Activated CD4-positive, alpha-beta memory T cell treated with anti-CD3 and anti-CD28 coated beads, Interleukin-2, amount 10 ng/mL, durations not matched to agents 7 days and 5 days (primary cell): ENCODE measurements at places on chromosomes 12 and 14.

DNA sequence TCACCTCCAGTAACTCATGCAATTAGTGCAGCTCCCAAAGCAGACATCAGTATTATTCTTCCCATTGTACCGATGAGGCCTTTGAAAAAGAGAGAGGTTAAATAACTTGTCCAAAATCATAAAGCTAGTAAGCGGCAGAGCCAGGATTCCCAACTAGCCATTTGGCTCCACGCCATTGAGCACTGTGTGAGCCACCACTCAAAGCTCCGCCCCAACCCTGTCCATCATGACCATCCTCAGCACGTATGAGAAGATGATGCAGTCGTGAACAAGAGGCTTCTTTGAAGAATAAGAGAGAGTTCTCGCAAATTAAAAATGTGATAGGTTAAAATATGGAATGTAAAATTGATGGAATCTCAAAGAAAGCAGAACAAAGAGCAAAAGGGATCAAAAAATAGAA, 14.6 kb downstream of the CLMN start:
- no peaks in the 10 kb centered on the region for H3K36me3 ChIP-seq
- H3K4me3 ChIP-seq: no peak overlapping the region
- DNase-seq: no peak
- H3K27me3 ChIP-seq: peaks cover 19% of the 10 kb centered on the region

DNA sequence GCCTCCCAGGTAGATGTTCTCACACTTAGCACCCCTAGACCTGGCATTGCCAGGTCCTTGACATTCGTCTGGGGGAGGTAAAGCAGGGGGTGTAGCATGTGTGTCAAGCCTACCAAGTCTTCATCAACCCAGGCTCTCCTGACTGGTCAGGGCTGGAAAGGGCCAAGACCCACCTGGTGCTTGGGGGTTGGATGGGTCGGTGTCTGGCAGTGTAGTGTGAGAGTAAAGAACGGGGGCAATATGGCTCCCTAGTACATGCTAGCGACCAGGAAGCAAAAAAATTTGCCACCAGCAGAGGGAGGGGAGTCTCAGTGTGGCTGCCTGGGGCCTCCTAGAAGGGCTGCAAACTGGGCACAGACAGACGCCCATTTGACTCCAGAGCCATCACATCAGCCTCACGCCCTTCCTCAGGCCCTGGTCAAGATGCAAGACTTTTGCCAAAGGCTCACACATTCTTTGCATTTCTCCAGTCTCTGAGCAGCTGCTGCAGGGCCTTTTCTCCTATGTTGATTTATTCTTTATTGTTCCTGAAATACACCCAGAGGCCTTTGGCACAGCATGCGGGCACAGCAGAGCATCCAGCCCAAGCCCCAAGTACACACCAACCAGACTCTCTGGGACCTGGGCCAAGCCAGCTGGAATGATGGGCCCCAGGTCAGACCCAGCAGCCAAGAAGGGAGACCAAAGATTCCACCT, 38.3 kb upstream of the PNMA1 start:
- peaks cover 99% of the 10 kb centered on the region for H3K4me1 ChIP-seq
- no peaks in the 10 kb centered on the region for H3K27me3 ChIP-seq
- peak overlapping the region; percentile 82 for H3K27ac ChIP-seq
- H3K4me3 ChIP-seq: peak overlapping the region; percentile 22
- DNase-seq: peak; percentile 41

DNA sequence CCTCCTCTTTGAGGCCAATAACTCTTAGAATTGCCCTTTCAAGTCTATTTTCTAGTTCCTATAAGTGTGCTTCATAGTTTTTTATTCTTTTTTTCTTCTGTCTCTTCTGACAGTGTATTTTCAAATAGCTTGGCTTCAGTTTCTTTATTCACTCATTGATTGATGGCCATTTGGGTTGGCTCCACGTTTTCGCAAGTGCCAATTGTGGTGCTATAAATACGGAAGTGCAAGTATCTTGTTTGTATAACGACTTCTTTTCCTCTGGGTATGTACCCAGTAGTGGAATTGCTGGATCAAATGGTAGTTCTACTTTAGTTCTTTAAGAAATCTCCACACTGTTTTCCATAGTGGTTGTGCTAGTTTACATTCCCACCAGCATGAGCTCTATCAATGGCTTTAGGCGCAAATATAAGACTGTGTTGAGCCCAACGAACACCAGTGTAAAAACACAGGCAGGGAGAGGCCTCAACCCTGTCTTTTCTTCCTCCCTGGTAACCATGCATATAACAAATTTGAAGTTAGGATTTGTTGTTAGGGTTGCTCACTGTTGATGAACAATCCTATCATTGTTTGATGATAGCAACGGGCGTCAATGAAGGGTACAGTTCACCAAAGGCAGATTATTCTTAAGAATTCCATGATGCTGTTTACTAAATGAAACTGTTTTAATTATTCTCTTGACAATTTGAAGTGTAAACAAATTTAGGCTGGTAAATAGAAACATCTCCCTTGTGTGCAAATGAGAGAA, 13.3 kb upstream of the LMNTD1 start:
- no peaks in the 10 kb centered on the region for H3K27me3 ChIP-seq
- H3K4me3 ChIP-seq: no peak overlapping the region
- H3K4me1 ChIP-seq: no peaks in the 10 kb centered on the region
- no peaks in the 10 kb centered on the region for H3K36me3 ChIP-seq

DNA sequence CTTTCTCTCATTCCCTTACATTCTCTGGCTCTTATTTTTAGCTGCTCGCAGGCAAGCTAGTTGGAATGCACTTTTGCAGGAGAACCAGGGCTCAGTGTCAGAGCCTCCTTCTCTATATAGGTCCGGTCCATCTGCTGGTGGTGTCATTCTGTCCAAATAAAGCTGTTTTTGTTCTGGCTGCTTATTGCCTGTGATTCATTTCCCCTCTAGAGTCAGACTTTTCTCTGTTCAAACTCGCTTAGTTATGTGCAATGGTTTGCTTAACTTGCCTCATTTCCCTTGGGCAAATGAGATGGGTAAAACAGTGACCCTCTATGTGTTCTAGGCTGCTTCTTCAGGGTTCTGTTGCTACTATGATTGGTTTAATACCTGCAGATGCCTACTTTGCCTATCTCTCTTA, 2.9 kb downstream of the SMARCD1 start:
- no peak for DNase-seq
- no peaks in the 10 kb centered on the region for H3K27me3 ChIP-seq
- peaks cover 41% of the 10 kb centered on the region for H3K4me1 ChIP-seq
- no peak overlapping the region for H3K4me3 ChIP-seq
- H3K27ac ChIP-seq: peak overlapping the region; percentile 49

DNA sequence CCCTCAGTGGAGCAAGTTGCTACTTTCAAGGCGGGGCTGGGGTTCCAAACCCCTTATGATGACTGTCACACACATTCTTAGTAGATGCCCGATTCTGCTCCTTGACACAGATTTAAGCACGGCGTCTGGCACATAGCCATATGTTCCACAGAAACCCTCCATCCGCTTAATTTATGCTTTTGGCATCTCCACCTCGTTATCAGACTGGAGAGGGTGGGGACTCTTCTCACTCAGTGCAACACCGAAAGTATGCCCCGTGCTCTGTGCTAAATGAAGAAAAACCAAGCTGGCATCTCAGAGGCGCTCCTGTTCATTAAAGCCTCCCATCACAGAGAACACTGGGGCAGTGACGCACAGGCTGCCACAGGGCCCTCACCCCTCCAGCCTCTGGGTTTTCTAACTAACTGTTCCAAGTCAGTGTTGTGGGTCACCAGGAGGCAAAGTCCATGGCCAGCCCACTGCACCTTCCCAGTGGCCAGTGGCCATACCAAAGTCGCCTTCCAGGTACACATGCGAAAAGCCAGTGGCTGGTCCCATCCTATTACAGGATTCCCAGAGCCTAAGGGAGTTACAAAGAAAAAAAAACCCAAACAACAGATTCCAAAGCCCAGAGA, 27.3 kb downstream of the CCDC88C start:
- no peaks in the 10 kb centered on the region for H3K27me3 ChIP-seq
- peak overlapping the region; percentile 52 for H3K27ac ChIP-seq
- no peak for DNase-seq
- H3K4me1 ChIP-seq: peaks cover 85% of the 10 kb centered on the region

DNA sequence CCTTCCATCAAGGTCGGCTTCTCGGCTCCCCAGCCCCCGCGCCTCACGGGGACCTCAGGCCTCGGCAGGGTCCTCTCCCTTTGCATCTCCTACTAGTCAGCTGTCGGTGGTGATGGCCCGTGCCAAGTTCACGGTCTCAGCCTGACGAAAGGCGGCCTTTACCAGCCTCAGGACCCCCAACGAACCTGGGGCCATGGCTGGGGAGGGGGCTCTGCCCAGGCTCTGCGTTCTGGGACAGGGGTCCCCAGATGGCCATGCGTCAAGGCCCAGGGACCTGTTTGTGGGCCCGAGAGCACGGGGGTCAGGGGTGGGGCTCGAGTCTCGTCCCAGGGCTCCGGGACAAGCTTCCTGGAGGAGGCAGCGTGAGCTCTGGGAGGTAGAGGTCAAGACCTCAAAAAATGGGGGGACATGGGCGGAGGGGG, 32.8 kb upstream of the DEGS2 start:
- peak overlapping the region; percentile 73 for H3K27ac ChIP-seq
- peaks cover 16% of the 10 kb centered on the region for H3K4me1 ChIP-seq
- DNase-seq: peak; percentile 19
- H3K36me3 ChIP-seq: no peaks in the 10 kb centered on the region

- peaks cover 18% of the 10 kb centered on the region for H3K27me3 ChIP-seq
- peaks cover 55% of the 10 kb centered on the region for H3K4me1 ChIP-seq
- H3K27ac ChIP-seq: no peak overlapping the region
- no peak for DNase-seq
- no peaks in the 10 kb centered on the region for H3K36me3 ChIP-seq
- no peak overlapping the region for H3K4me3 ChIP-seq
Observed at GRCh38 chr12:108302403-108303311, 36.5 kb downstream of the CMKLR1 start.

- no peak overlapping the region for H3K27ac ChIP-seq
Observed at GRCh38 chr12:123807670-123808069, 45.6 kb downstream of the DNAH10 start.

DNA sequence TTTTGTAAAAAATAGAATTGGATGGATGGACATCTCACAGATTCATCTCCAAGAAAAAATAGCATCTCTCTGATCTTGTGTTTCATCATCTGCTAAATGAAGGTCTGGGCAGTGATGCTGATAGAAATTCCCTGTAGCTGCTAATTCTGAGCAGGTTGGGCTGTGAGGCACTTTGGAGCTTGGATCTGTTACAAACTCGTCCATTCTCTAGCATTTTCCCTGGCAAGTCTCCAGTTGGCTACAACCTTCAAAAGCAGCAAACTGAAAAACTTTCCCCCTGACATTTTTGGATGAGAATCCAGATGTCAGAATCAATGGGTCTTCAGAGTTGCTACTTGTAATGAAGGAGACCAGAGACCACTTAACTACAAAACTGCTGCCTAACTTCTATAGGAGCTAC, 72.7 kb downstream of the TPH2 start:
- H3K27me3 ChIP-seq: peaks cover 2% of the 10 kb centered on the region
- H3K4me3 ChIP-seq: no peak overlapping the region
- no peaks in the 10 kb centered on the region for H3K4me1 ChIP-seq
- no peak for DNase-seq
- no peaks in the 10 kb centered on the region for H3K36me3 ChIP-seq
- no peak overlapping the region for H3K27ac ChIP-seq

GRCh38 chr14:51852541-51852940, 7.9 kb upstream of the GNG2 start:
- no peak for DNase-seq
- no peak overlapping the region for H3K4me3 ChIP-seq
- no peaks in the 10 kb centered on the region for H3K27me3 ChIP-seq
- H3K36me3 ChIP-seq: peaks cover 54% of the 10 kb centered on the region
- H3K27ac ChIP-seq: no peak overlapping the region

DNA sequence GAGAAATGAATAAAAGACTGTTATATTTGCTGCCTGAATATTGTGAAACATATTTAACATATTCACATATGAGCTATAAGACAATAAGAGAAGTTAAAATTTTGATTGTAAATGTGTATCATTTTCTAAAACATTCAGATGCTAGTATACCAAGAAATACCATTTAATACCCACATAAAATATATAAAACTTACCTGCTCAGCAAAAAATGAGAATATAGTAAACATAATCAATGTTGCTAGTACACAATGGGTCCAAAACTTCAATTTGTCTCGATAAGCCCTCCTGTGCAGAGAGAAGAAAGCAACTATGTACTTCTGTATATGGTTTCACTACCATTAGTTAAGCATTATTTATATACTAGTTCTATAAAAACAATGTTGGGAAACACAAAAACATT, 9.6 kb upstream of the SYCP3 start:
- no peak overlapping the region for H3K4me3 ChIP-seq
- no peak for DNase-seq
- H3K4me1 ChIP-seq: peaks cover 6% of the 10 kb centered on the region
- no peaks in the 10 kb centered on the region for H3K27me3 ChIP-seq
- no peak overlapping the region for H3K27ac ChIP-seq

DNA sequence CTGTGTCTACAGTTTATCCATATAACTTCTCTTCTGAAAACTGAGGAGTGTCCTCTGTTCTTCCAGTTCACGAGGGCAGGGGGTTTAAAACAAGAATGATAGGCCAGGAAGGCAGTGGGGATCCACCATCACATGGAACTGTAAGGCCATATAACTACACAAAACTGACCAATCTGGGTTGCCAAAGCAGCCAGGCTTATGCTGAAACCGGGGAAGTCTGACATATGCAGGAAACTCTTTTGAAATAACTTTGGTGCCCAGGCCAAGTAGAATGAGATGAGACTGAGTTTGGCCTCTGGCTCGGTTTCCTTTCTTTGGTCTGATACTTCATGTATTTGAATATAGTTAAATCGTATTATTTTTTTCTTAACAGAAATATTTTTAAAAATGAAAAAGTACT, 18.0 kb upstream of the ATF1 start:
- no peak for DNase-seq
- H3K4me3 ChIP-seq: no peak overlapping the region
- H3K27me3 ChIP-seq: no peaks in the 10 kb centered on the region
- no peak overlapping the region for H3K27ac ChIP-seq

GRCh38 chr12:52436000-52436827, 2.0 kb upstream of the KRT75 start:
- no peak overlapping the region for H3K27ac ChIP-seq
- H3K4me1 ChIP-seq: no peaks in the 10 kb centered on the region
- H3K36me3 ChIP-seq: no peaks in the 10 kb centered on the region
- no peak for DNase-seq
- no peak overlapping the region for H3K4me3 ChIP-seq

DNA sequence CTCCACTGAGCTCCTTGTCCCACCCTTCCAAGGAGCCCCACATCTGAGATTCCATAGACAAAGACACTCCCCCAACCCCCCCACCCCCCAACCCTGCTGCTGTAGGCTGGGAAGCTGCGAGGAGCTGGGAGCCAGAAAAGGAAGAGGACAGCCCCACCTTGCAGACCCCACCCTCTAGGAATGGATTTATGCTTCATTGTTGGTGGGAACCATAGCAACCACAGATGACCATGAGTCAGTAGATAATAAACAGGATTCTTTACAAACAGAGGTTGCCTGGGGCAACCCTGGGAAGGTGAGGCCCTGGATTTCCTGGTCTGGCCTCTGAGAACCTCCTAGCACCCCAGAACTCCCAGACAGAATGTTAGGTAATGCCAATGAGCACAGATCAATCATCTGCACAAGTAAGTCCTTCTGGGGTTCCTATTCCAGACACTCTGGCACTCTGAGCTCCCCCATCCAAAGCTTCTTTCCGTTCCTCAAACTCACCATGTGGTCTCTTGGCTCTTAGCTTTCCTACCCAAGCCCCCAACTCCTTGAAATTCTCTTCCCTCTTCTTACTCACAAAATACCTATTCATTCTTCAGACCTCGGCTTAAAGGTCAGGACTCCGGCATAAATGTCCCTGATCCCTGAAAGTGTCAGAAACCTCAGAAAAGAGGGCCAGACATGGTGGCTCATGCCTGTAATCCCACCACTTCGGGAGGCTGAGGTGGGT, 15.2 kb upstream of the PLEKHG6 start:
- no peak for DNase-seq
- H3K27ac ChIP-seq: no peak overlapping the region
- H3K36me3 ChIP-seq: no peaks in the 10 kb centered on the region
- peaks cover 6% of the 10 kb centered on the region for H3K27me3 ChIP-seq
- no peak overlapping the region for H3K4me3 ChIP-seq
- no peaks in the 10 kb centered on the region for H3K4me1 ChIP-seq
